ENCODE measurements at places on chromosomes 7 and 10.

GRCh38 chr10:125177641-125178640, 17.6 kb upstream of the CTBP2 start:
- no peak for DNase-seq

- DNase-seq = no peak
Measured at GRCh38 chr7:155168597-155169480, 98.7 kb downstream of the HTR5A start.

DNA sequence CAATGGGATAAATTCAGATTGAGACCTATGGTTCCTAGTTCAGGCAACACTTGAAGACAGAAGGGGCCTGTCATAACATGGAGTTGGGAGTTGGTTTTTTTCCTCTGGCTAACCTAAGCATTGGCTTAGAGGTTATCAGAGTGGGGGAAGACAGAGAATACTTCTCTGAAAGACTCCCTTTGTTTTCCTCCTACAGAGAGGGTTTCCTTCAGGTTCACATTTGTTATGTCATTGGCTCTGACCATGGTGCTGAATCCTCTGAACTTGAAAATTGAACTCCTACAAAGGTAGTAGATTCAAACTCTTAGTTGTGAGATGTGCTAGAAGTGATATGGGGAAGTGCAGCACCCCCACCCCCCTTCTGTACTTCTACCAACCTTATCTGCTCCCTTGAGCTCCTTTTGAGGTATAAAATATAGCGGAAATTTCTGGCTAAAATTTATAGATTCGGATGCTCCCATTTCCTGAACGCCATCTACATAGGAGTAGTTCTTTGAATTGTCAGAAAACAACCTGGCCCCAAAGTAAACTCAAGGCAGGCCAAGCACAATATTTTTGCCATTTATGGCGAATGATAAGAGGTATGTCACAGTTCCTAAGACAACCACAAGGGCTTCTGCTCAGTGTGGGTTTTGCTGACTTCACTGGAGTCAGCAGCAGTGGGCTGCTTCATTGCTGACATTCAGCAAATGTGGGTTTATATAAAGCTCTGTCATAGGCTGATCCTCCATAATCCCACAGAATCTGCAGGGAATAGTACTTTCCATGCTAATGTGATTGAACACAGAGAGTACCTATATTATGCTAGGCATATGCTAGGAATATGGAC, 131.6 kb upstream of the KLF14 start:
- peak; percentile 61 for DNase-seq

DNA sequence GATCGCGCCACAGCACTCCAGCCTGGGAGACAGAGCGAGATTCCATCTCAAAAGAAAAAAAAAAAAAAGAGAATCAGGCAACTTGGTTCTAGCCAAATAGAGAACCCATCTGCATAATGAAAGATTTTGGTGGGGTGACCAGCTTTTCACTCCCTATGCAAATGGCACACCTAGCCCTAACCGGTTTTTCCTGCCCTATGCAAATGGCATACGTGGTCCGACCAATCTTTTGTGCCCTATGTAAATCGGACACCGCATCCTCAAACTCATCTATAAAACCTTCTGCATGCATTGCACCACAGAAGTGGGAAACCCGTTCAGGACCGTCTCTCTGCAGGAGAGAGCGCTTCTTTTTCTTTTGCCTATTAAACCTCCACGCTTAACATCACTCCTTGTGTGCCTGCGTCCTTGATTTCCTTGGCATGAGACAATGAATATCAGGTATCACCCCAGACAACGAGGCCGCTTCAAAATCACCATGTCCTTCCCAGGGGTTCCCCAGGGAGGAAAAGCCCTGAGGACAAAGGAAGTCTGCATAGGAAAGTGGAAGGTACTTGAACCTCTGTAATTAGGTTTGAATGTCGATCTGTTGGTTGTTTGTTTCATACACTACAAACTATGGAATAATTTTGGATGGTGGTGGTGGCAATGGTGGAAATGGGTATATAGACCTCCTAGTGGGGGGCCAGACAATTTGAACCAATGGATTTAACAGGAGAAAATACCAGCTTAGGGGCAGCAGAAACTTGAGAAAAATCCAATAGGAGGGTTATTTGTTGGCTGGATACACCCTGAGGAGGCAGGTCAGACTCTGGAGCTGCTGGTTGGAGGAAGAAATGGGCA, 396.2 kb downstream of the TYW1 start:
- DNase-seq = no peak

GRCh38 chr10:6231146-6231545, 28.4 kb downstream of the PFKFB3 start:
- no peak for DNase-seq

- no peak for DNase-seq
Measured at GRCh38 chr7:2272031-2272430, 30.0 kb downstream of the NUDT1 start.

DNA sequence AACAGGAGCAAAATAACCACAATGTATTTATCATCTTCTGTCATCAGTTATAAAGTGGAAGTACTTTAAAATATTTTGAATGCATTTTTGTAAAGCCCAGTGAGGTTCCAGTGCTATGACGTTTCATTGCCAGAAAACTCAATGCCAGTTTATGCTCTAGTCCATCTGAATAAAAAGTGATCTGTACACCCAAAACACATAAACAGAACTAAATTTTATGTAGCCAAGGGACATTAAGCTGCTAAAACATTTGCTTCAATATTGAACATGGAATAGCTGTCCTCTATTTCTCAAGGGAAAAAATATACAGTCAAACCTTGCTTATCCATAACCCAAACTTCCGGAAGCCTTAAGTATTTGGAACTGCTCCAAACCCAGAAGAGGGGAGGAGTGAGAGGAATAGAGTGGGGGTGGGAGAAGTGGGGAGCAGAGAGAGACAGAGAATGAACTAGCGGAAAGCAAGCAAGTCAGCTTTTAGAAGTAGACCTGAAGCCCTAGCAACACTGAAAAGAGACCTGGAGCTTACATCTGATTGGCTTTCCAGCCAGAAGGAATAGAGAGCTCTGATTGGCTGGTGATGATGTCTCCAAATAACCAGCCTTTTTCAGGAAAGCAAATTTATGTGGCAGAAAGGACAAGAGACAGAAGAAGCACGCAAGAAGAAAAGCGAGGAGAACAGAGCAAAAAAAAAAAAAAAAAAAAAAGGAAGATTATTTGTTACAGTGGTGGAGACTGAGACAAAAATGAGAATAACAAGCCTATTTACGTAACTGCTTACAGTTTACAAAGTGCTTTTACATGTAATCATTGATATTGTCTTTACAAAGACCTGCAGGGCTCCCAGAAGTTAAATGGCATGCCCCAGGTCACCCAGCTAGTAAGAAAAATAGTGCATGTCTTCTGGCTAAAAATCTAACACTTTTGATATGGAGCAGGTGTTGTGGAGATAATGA, 196.0 kb downstream of the RNLS start:
- DNase-seq = peak; percentile 82

DNA sequence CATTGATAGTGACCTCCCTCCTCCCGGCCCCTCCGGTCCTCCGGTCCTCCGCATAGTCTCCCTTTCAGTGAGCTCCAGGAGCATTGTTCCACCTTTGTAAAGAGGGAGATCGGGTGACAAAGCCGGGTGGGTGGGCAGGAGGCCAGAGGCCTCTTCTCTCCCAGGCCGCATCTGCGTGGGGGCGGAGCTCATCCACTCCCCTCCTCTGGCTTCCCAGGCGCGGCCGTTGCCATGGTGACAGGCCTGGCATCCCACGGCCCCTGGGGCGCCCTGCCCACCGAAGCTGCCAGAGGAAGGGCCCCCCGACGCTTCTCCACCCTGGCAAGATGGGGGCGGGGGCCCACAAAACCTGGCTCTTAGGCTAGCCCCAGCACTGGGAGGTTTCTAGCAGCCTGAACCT, 4.4 kb upstream of the FZD9 start:
- peak; percentile 38 for DNase-seq

GRCh38 chr10:49650724-49651034, 28.8 kb upstream of the C10orf53 start:
- DNase-seq = no peak

DNA sequence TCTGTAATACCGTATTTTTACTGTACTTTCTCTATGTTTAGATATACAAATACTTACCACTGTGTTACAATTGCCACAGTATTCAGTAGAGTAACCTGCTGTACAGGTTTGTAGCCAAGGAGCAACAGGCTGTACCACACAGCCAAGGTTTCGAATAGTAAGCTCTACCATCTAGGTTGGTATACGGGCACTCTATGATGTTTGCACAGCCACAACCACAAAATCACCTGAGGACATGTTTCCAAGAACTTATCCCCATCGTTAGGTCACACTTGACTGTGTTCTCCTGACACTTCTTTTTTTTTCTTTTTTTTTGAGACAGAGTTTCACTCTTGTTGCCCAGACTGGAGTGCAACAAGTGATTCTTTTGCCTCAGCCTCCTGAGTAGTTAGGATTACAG, 134.6 kb upstream of the TRIM24 start:
- DNase-seq = no peak

DNA sequence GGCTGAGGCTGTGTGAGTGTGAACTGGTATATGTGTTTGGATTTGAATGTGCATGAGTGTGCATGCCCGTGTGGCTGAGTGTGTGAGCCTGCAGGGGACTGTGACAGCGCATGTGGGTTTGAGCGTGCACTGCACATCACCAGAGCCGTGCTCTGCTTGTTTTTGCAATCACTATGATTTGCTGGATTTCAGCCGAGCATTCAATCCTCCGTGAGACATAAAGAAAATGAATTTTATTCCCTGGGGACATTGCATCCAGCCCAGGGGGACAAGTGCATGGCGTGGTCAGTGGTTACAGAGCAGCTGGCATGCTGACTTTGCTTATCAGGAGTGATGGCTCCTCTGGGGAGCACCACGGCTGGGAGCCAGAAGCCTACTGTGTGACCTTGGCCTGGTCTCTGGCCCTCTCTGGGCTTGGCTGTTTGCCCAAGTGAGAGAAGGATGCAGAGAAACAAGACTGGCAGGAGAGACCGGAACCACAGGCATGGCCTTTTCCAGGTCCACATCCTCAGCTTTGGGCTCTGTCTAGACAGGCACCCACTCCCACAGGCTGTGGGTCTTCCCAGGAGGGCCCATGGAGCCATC, 160.2 kb upstream of the UNC5B start:
- DNase-seq = no peak

- DNase-seq = no peak
Measured at GRCh38 chr7:127974446-127975035, 56.7 kb downstream of the LRRC4 start.
